CD4-positive, alpha-beta T cell (primary cell): ENCODE measurements at places on chromosomes 16 and 17.

- DNase-seq: no peak
Measured at GRCh38 chr16:77221482-77221881, 22.3 kb downstream of the SYCE1L start.

- DNase-seq: no peak
Measured at GRCh38 chr17:44378171-44378705, 11.2 kb downstream of the ITGA2B start.

- no peak for DNase-seq
Measured at GRCh38 chr17:17151962-17152361, 54.2 kb downstream of the PLD6 start.

DNA sequence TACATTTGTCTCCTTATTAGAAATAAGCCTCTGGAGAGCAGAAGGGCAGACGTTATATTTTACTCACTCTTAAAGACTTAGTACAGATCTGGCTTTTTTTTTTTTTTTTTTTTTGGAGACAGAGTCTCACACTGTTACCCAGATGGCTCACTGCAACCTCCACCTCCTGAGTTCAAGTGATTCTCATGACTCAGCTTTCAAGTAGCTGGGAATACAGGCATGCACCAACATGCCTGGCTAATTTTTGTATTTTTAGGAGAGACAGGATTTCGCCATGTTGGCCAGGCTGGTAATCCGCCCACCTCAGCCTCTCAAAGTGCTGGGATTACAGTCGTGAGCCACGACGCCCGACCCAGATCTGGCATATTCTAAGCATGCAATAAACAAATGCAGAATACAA is 36.4 kb upstream of the TMEM97 start:
- DNase-seq: no peak

DNA sequence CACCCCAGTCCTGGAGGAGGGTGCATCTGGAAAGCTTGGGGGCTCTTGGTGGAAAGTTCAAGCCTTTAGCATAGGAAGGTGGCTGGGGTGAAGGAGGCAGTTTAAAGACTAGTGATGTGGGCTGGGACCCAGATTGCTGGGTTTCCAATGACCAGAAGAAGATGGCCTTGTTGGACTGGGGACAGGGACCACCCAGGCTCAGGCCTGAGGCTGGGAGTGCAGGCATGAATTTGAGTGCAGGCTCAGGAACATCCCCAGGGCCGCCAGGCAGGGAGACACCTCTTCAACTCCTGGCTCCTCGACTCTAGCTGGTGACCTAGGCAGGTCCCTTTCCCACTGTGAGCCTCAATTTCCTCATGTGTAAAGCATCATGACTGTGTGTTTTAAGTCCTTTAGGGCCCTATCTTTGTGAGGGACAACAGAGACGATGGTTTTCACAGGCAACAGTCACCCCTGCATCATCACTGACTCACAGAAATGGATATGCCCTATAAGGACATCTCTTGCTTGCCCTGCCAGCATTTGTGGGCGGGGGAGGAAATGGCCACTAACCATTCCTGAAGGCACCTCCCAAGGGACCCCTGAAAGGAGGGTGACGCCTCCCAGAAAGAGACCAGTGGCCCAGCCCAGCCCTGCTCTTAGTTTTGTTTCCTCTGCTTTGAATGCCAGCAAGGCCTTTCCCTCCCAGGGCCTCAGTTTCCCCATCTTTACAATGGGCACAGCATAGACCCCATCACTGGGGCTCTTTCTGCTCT is 11.1 kb downstream of the NLRC5 start:
- no peak for DNase-seq

DNA sequence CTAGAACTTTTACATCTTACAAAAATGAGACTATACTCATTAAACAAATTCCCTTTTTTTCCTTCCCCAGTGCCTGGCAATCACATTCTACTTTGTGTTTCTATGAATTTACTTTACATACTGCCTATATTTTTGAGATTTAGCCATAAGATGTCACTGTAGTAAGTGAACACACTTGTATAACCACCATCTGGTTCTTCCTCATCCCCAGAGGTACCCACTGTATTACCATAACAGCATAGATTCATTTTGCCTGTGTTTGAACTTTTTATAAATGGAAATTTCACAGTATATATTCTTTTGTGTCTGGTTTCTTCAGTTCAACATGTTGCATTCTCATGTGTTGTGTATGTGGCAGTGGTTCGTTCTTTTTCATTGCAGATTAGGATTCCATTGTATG is 15.8 kb downstream of the CYB5B start:
- no peak for DNase-seq

DNA sequence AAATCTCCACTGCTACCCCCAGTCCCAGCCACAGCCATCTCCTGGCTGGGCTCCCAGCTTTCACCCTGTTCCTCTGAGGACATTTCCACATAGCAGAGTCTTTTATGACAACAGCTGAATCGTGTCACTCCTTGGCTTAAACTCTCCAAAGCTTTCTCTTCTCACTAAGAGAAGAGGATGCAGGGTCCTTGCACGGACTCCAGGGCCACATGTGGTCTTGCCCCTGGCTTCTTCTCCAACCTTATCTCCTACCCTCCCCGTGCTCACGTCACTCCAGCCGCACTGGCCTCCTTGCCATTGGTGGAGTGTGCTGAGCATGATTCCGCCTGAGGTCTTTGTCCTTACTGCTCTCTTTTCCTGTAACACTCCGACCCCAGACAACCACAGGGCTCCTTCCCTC is 39.9 kb upstream of the CCDC182 start:
- DNase-seq: no peak

- DNase-seq: no peak
Measured at GRCh38 chr16:4976611-4977145, 18.5 kb downstream of the SEC14L5 start.

DNA sequence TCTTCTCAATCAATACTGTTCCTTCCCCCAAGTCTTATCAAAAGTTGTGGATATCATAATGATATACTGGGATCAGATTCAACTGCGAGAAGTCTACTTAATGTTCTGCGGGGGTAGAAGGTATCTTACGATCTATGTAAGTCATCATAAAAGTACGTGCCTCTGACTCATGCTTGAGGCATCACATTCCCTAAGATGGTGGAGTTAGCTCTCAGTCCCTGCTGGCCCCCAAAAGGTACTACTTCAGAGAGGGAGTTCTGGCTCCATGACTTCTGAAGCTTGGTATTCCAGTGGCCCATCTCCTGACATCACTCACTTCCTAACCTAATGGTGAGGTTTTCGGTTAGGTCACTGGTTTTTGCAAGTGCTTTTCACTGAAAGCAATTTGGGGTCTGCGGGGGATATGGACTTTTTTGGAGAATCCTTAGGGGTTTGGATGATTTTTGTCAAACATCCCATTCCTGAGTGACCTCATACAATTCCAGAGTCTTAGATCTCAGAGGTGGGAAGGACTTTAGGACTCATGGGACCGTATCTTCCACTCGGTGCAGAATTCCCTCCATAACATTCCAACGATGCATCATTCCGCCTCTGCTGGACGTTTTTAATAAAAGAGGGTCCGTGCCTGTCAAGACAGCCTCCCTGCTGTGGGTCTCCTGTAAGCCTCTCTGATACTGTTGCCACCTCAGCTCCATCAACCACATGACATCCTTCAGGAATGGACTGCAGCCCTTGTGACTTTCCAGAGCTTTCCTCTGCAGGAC is 74.3 kb downstream of the DYNLRB2 start:
- no peak for DNase-seq

GRCh38 chr16:65114527-65114926 is 7.3 kb downstream of the CDH11 start:
- no peak for DNase-seq

GRCh38 chr17:70434536-70435490 is 265.5 kb downstream of the KCNJ2 start:
- no peak for DNase-seq

DNA sequence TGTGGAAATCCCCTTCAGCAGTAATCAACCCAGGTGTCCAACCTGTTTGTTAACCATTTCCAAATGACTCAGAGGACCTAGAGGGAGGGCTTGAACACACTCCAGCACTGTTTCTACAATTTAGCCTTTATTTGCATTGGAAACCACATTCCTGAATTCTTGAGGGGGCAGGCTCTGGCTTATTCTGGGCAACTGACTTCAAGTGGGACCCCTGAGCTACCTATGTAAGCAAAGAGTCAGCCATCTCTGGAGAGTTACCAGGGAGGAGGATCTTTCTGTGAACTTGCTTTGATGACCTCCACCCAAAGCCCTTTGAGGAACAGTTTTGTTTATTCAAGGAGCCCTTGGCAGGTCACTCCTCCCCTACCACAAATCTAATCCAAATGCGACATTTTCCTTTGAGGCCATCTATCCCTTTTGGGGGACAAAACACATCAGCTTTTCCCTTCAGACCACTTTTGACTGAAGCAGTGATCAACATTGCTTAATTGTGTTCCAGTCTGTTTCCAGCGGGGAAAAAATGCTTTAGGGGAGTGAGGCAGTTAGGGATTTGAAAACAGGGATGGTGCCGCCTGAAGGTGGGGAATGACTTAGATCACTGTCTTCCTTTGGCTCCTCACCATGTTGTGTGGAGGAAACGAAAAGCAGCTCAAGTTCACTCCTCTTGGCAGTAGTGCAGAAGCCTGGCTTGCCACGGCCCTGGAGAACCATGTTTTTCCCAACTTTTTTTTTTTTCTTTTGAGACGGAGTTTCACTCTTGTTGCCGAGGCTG is 46.2 kb downstream of the TUBD1 start:
- no peak for DNase-seq

DNA sequence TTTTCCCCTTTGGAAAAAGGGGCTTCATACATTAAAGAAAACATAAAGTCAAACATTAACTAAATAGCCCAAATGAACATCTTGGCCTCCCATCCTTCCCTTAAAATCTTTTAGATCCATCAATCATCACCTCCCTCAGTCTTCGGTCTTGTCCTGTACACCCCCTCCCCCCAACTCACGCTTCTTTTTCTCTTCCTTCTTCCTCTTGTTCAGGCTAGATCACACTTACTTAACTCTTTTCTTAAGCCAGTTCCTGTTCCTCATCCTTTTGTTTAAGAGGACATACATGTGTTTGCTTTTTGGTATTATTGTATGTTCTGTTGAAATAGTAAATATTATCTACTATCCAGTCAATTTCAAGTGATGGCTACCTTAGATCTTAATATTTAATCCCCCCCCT is 5.5 kb downstream of the MFSD6L start:
- DNase-seq: no peak

DNA sequence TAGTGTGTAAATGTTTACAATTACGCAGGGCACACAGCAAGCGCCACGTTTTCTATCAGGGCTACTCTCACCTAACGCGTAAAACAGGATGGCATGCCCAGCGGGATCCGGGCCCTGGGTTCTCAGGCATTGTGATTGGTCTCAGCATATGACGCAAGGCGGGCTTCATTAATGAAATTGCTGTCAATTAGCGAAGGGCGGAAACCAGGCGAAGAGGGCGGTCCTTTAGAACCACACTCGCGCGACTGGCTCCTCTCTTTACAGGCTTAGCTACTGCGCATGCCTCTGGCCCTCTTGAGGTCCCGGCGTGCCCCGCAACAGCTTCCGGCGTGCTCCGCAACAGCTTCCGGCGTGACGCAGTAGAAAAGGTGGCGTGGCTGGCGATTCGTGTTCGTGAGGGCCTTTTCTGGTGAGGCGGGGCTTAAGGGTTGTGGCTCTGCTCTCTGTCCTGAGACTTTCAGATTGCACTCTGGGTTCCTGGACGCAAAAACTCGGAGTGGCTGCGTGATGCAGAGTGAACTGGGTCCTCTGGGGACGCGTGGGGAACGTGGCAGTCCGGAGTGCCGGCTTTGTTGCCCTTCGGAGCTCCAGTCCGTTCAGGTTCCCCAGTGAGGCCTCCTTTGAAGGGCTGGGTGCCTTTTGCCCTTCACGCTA is 9.2 kb downstream of the OR2C1 start:
- DNase-seq: peak; percentile 90

DNA sequence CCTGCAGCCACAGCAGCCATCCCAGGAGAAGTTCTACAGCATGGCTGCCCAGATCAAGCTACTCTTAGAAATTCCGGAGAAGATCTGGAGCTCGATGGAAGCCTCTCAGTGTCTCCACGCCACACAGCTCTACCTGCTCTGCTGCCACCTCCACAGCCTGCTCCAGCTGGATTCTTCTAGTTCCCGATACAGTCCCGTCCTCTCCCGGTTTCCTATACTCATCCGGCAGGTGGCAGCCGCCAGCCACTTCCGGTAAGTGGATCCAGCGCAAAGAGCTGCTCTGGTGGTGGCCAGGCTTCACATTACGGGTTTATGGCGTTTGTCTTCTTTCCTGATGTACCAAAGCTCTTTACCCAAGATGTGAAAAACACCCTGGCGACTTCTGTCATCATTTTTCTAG is 3.6 kb downstream of the COG1 start:
- DNase-seq: no peak

GRCh38 chr16:77675464-77676324 is 46.6 kb upstream of the NUDT7 start:
- peak; percentile 60 for DNase-seq
